Mesendoderm (in vitro differentiated cells): ENCODE measurements at places on chromosomes 6 and 20.

GRCh38 chr6:70864401-70864800, 92.5 kb downstream of the B3GAT2 start:
- H3K4me3 ChIP-seq, result no peak overlapping the region
- DNase-seq, result peak; percentile 19
- no peak overlapping the region for H3K27ac ChIP-seq
- H3K27me3 ChIP-seq, result no peaks in the 10 kb centered on the region
- no peaks in the 10 kb centered on the region for H3K36me3 ChIP-seq
- no peaks in the 10 kb centered on the region for H3K4me1 ChIP-seq

GRCh38 chr20:19768325-19768842, 10.3 kb downstream of the RIN2 start:
- no peak for DNase-seq
- H3K36me3 ChIP-seq, result no peaks in the 10 kb centered on the region
- no peak overlapping the region for H3K27ac ChIP-seq
- H3K4me1 ChIP-seq, result peaks cover 4% of the 10 kb centered on the region
- no peaks in the 10 kb centered on the region for H3K27me3 ChIP-seq
- no peak overlapping the region for H3K4me3 ChIP-seq

DNA sequence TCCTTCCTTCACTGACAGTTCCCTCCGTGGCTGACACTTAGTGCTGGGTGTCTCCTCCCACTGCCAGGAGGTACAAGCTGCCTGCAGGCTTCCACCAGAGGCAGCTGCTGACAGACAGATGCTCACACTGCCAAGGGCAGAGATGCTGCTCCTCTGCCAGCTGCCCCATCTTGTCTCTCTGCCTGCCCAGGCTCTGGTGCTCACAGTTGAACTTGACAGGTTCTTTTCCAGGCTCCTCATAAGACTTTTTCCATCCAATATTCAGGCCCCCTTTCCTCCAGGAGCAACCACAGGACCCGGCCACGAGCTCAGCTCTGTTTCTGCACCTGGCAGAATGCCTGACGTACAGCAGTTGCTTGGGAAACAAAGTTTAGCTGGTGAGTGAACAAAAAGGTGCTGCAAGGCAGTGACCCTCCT, 79.8 kb downstream of the PSMB1 start:
- no peaks in the 10 kb centered on the region for H3K27me3 ChIP-seq
- H3K36me3 ChIP-seq, result no peaks in the 10 kb centered on the region
- no peak for DNase-seq
- H3K27ac ChIP-seq, result no peak overlapping the region

GRCh38 chr6:12343440-12344162, 53.4 kb downstream of the EDN1 start:
- DNase-seq, result no peak
- no peaks in the 10 kb centered on the region for H3K27me3 ChIP-seq
- no peaks in the 10 kb centered on the region for H3K36me3 ChIP-seq
- no peak overlapping the region for H3K4me3 ChIP-seq

DNA sequence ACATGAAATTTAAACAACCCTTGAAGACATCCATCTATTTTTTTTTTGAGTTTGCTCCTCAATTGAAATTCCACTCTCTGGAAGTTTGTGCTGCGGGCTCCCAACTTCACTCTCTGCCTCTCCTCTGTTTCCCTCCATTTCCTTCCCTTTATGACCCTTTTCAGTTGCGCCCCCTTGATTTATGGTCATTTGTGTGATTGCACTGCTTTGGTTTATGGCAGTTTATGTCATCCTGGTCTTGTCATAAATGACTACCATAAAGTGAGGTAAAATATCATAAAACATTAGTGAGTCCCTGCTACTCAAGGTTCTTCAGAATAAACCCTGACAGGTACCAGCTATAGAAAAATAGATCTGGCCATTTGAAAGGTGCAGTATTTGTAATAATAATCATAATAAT, 348.3 kb upstream of the ZFP64 start:
- DNase-seq, result peak; percentile 19
- H3K4me1 ChIP-seq, result no peaks in the 10 kb centered on the region
- no peaks in the 10 kb centered on the region for H3K27me3 ChIP-seq
- H3K36me3 ChIP-seq, result no peaks in the 10 kb centered on the region

GRCh38 chr20:60139663-60140446, 181.6 kb downstream of the CDH26 start:
- no peaks in the 10 kb centered on the region for H3K36me3 ChIP-seq
- H3K4me1 ChIP-seq, result peaks cover 7% of the 10 kb centered on the region
- no peak overlapping the region for H3K27ac ChIP-seq
- DNase-seq, result no peak

DNA sequence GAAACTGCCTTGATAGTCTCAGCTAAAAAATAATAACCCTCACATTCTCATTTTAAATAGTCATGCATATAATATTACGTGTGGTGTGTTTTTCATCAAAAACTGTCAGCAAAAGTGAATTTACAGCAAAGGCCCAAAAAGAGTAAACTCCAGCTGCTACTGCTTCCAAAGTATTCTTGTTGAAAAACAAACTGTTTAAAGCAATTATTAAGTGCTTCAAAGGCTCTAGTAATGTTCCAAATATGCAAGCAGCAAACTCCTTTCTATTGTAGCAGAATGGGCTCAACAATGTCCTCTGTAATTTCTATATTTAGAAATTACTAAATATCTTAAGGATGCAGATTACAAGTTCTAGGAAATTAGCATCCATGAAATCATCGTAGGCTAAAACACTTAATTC, 280.0 kb upstream of the TBX18 start:
- no peak overlapping the region for H3K4me3 ChIP-seq
- no peak for DNase-seq
- no peaks in the 10 kb centered on the region for H3K27me3 ChIP-seq
- H3K27ac ChIP-seq, result no peak overlapping the region
- no peaks in the 10 kb centered on the region for H3K36me3 ChIP-seq

- no peak for DNase-seq
- H3K27me3 ChIP-seq, result no peaks in the 10 kb centered on the region
- no peaks in the 10 kb centered on the region for H3K4me1 ChIP-seq
- no peak overlapping the region for H3K27ac ChIP-seq
- H3K36me3 ChIP-seq, result no peaks in the 10 kb centered on the region
- H3K4me3 ChIP-seq, result no peak overlapping the region
Measured at GRCh38 chr6:9139746-9140145, 704.4 kb upstream of the SLC35B3 start.

GRCh38 chr20:31676609-31676989, 38.9 kb downstream of the COX4I2 start:
- H3K27me3 ChIP-seq, result no peaks in the 10 kb centered on the region
